ENCODE measurements at places on chromosomes 3 and 15. TPM values are rescaled to one million over a fixed set of nuclear protein-coding genes. Genes with fewer than 3 reads are reported as not detected.

Gene RNF123
- total RNA-seq = 25.8 TPM

Gene THPO
- 0.74 TPM for total RNA-seq

Gene CELSR3
- total RNA-seq = 2.2 TPM

Gene ENTPD3
- total RNA-seq = 3.9 TPM

Gene TAGLN3
- total RNA-seq = 3.9 TPM

Gene PKM
- total RNA-seq = 484 TPM

Gene SLC6A1
- total RNA-seq = 2.0 TPM

Gene IDH3A
- 60.2 TPM for total RNA-seq

Gene ZIC1
- total RNA-seq = not detected

Gene CCDC54
- total RNA-seq = not detected

Gene EXD1
- not detected for total RNA-seq

Gene SORD
- 20.4 TPM for total RNA-seq

GRCh38 chr15:25733856-25734679, 129.1 kb downstream of the ATP10A start:
- no peaks in the 10 kb centered on the region for H3K36me3 ChIP-seq
- H3K27ac ChIP-seq = no peak overlapping the region
- no peaks in the 10 kb centered on the region for H3K4me1 ChIP-seq
- DNase-seq = peak; percentile 82

DNA sequence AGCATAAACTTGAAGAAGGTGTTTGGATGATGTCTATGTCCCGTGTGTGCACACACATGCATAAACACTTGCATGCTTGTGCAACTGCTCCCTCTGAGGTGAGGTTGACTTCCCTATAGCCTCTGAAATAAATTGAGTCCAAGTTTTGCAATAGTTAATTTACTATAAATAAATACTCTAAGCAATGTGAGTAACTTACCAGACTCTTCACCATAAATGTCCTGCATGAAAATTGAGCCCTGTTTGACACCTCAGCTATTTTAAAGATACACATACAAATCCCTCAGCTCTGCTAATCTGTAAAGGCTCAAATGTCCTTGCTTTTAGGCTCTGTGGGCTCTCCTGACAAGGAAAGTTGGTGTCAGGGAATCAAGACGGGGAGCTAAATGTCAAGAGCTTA, 37.1 kb downstream of the GJD2 start:
- H3K4me1 ChIP-seq = peaks cover 12% of the 10 kb centered on the region
- DNase-seq = no peak
- no peak overlapping the region for H3K4me3 ChIP-seq
- no peaks in the 10 kb centered on the region for H3K27me3 ChIP-seq
- no peaks in the 10 kb centered on the region for H3K36me3 ChIP-seq

DNA sequence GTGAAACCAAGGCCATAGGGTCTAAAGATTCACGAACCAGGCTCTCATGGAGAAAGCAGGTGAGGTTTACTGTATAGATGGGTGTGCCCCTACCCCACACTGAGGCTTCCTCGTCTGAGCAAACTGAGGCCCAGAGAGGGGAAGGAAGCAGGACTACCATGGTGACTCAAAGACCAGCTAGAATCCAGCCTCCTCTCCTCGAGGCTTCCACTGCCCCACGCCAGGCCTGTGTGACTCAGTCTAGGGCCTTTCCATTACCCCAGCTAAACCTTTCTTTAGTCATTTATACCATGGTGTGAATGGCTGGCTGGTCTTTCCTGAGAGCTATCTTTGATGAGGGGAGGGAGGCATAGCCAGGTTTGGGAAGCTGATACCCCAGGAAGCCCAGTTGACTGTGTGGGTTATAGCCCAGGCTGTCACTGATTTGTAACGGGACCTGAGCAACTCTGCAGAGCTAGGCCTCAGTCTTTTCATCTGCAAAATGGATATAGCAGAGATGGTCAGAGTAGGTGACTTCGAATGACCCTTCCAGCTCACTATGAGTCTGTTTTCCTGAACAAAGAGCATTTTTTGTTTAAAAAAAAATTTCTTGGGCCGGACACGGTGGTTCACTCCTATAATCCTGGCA, 3.0 kb upstream of the RHO start:
- no peak for DNase-seq
- no peak overlapping the region for H3K27ac ChIP-seq
- H3K4me3 ChIP-seq = no peak overlapping the region
- no peaks in the 10 kb centered on the region for H3K36me3 ChIP-seq

GRCh38 chr15:40927495-40927872, 1.7 kb upstream of the DLL4 start:
- no peaks in the 10 kb centered on the region for H3K36me3 ChIP-seq
- peaks cover 62% of the 10 kb centered on the region for H3K4me1 ChIP-seq
- peaks cover 18% of the 10 kb centered on the region for H3K27me3 ChIP-seq
- H3K4me3 ChIP-seq = peak overlapping the region; percentile 45

- no peaks in the 10 kb centered on the region for H3K4me1 ChIP-seq
- H3K27ac ChIP-seq = no peak overlapping the region
- no peaks in the 10 kb centered on the region for H3K36me3 ChIP-seq
These were observed 112.9 kb downstream of the ADCY5 start for GRCh38 chr3:123336001-123336400.

DNA sequence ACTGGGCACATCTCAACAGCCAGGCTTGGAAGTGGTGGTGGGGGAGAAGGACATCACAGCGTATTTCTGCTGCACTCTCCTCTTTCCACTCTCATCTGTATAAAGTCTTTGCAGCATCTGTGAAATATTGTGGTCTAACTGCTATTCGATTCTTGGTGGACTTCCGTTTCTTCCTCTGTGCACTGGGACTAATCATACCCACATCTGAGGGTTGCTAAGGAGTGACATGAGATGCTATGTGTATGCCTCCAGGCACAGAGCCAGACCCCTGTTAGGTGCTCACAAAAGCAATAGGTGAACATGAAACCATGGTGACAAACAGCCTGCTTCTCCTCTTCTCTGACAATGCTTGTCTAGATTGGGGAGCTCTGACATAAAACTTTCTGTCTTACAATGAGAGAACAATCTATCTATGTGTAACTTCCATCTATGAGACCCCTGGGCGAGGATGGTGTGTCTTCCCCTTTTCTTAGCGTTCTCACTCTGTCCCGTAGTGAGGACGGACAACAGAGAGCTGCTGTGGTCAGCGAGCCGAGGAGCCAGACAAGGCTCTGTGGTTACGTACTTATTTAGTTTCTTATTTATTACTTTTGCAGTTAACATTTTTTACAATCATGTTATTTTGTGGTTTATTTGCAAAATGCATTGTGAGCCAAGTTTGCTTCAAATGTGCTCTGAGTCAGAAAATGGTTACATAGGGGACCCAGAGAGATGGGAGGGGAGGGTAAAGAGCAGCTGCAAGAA, 196.7 kb upstream of the TPRG1 start:
- peaks cover 62% of the 10 kb centered on the region for H3K4me1 ChIP-seq
- no peak overlapping the region for H3K4me3 ChIP-seq
- no peaks in the 10 kb centered on the region for H3K36me3 ChIP-seq
- no peaks in the 10 kb centered on the region for H3K27me3 ChIP-seq
- DNase-seq = no peak

GRCh38 chr3:71430941-71431552, 152.5 kb downstream of the FOXP1 start:
- H3K27ac ChIP-seq = no peak overlapping the region
- peaks cover 58% of the 10 kb centered on the region for H3K4me1 ChIP-seq
- H3K4me3 ChIP-seq = no peak overlapping the region
- no peak for DNase-seq
- no peaks in the 10 kb centered on the region for H3K36me3 ChIP-seq
- no peaks in the 10 kb centered on the region for H3K27me3 ChIP-seq

- H3K27ac ChIP-seq = no peak overlapping the region
- no peaks in the 10 kb centered on the region for H3K36me3 ChIP-seq
- no peak overlapping the region for H3K4me3 ChIP-seq
- H3K4me1 ChIP-seq = no peaks in the 10 kb centered on the region
These were observed 19.8 kb downstream of the FANCD2OS start for GRCh38 chr3:10088256-10088655.

DNA sequence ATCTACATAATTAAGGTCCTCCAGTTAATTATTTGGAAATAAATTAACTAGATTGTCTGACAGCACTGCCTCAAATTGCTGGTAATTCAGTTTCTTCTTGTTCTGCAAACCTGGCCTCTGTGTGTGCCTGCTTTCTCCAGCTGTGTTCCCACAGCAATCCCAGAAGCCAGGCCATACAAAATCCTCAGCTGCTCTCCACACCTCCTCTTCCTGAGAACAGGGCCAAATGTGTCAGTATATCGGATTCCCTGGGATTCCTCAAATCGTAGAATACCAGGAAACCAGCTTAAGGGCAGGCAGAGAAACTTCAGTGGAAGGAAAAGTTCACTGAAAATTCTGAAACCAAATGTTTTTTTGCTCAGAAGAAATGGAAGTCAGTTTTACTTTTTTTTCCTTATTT, 261.4 kb downstream of the ZMAT3 start:
- H3K4me1 ChIP-seq = no peaks in the 10 kb centered on the region
- no peaks in the 10 kb centered on the region for H3K36me3 ChIP-seq
- DNase-seq = no peak
- H3K27me3 ChIP-seq = no peaks in the 10 kb centered on the region
- H3K27ac ChIP-seq = no peak overlapping the region

DNA sequence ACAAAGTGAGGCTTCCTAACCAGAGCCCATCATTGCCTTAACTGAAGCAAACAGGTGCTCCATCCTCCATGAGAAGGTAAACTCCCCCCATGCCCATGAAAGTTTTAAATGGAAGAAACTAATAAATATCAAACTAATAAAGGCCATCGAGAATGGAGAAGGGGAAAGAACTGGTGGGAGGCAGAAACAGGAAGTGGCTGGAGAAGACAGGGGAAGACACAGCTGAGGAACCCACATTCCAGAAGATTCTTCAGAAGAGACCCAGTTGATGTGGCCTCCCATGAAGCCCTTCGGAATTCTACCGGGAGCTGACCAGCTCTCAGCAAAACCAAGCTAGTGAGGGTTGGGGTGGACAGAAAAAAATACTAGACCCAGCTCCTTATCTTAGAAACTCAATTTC, 41.6 kb downstream of the SH3BP5 start:
- peak overlapping the region; percentile 74 for H3K27ac ChIP-seq
- no peak for DNase-seq
- no peak overlapping the region for H3K4me3 ChIP-seq
- H3K36me3 ChIP-seq = no peaks in the 10 kb centered on the region

- no peak overlapping the region for H3K27ac ChIP-seq
- H3K4me1 ChIP-seq = peaks cover 28% of the 10 kb centered on the region
- H3K36me3 ChIP-seq = no peaks in the 10 kb centered on the region
- no peak overlapping the region for H3K4me3 ChIP-seq
- no peak for DNase-seq
- H3K27me3 ChIP-seq = no peaks in the 10 kb centered on the region
These were observed 3.4 kb downstream of the LINGO1 start for GRCh38 chr15:77629070-77630030.

DNA sequence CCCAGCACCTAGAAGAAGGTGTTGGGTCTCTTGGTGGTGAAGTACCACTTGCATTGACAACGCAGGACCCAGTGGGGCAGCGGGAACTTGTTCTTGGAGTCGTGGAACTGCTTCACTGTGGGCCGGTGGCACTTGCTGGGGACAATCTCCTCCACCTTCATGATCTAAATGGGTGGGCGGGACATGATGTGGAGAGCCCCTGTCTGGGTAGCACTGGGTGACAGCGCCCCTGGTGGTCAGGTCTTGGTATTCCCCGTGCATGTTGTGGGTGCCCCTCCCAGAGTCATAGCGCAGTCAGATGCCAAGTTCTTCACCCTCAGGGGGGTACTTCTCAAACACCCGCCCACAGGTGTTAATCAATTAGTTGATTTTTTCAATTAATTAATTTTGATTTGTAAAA, 60.2 kb downstream of the AGBL1 start:
- DNase-seq = no peak
- H3K4me1 ChIP-seq = no peaks in the 10 kb centered on the region
- H3K27ac ChIP-seq = no peak overlapping the region
- no peaks in the 10 kb centered on the region for H3K36me3 ChIP-seq

DNA sequence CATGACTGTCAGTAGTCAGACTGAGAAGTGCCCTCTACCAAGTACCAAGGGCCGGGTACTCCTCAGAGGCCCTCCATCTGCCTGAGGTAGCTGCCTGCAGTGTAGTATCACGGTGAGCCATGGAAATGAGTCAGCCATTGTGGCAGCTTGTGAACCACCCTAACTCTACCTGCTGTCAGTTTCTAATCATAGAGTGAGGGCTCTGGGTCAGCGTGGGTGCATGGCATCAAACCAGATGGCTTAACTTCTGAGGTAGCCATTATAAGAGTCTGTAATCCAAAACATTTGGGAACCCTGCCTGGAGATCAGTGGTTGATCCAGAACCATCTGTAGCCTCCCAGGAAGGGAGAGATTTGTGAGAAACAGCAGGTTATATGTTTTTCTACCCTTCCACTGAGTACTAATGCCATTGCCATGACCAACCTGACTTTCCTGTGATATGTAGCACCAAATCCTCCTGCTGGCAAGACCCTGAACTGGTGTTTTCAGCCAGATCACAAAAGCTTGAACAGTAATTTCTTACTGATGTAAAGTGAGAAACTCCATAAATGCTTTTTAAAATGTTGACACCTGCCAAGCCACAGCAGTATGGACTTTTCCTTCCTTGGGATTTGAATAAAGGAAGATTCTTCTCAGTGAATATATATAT, 38.9 kb downstream of the ABHD2 start:
- no peaks in the 10 kb centered on the region for H3K36me3 ChIP-seq
- H3K4me1 ChIP-seq = peaks cover 35% of the 10 kb centered on the region
- H3K27ac ChIP-seq = no peak overlapping the region
- H3K27me3 ChIP-seq = no peaks in the 10 kb centered on the region
- no peak overlapping the region for H3K4me3 ChIP-seq

- H3K27me3 ChIP-seq = no peaks in the 10 kb centered on the region
- H3K27ac ChIP-seq = no peak overlapping the region
- no peak for DNase-seq
- H3K4me1 ChIP-seq = no peaks in the 10 kb centered on the region
These were observed 111.2 kb upstream of the STT3B start for GRCh38 chr3:31421314-31422048.

DNA sequence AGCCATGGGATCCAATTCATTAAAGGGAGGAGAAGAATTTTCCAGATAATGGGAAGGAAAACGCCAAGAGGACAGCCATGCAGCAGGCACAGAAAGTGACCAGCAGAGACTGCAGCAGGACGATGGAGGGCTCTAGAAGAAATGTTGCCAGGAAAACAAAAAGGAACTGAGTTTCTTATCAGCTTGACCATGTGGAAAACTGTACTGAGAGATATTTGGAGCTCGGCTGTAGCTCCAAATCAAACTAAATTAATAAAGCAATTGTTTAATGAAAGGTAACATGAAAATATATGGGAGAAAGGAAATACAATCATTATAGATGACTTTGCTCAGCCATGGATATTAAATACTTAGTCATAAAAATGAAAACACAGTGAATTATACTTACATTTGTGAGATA, 63.7 kb downstream of the SSR3 start:
- H3K27ac ChIP-seq = no peak overlapping the region
- H3K27me3 ChIP-seq = no peaks in the 10 kb centered on the region
- no peaks in the 10 kb centered on the region for H3K36me3 ChIP-seq
- no peak overlapping the region for H3K4me3 ChIP-seq
